Tibial nerve (tissue), 4 donors: ENCODE measurements at places on chromosomes 2 and 18. TPM values are rescaled to one million over a fixed set of nuclear protein-coding genes. Genes with fewer than 3 reads are reported as not detected.

DNA sequence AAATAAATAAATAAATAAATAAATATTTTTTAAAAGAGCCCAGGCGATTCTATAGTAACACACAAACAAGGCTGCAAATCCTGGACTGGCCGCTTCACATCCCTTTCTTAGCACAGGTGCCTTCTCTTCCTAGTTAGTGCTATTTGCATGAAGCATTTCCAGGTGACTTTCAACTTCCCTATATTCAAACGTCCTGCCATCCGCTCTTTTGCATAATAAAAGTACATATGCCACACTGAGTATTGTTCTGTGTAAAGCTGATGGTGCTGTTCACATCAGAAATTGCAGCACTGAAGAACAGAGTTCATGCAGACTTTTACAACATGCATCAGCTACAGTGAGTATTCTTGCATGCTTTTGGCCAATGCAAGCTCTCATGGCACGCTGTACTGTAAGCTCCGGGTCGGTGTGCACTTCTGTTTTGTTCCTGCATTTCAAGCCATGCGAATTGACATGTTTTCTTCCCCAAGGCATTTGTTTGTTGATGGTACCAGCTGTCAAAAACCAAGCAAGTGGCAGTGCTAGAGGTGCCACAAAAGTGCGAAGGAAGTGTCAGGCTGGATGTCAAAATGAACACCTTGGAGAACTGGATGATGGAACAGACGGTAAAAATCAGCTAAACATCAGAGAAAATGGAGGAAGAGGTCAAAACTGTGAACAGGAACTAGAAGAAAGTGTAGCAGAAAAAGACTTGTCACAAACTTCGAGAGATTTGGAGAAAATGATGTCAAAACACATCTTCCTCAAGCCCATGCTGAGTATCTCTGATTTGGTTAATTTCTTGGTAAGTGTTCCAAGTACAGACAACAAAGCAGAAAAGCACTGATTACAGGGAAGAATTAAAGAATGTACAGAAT, 25.5 kb upstream of the CEP68 start:
- no peak for DNase-seq

DNA sequence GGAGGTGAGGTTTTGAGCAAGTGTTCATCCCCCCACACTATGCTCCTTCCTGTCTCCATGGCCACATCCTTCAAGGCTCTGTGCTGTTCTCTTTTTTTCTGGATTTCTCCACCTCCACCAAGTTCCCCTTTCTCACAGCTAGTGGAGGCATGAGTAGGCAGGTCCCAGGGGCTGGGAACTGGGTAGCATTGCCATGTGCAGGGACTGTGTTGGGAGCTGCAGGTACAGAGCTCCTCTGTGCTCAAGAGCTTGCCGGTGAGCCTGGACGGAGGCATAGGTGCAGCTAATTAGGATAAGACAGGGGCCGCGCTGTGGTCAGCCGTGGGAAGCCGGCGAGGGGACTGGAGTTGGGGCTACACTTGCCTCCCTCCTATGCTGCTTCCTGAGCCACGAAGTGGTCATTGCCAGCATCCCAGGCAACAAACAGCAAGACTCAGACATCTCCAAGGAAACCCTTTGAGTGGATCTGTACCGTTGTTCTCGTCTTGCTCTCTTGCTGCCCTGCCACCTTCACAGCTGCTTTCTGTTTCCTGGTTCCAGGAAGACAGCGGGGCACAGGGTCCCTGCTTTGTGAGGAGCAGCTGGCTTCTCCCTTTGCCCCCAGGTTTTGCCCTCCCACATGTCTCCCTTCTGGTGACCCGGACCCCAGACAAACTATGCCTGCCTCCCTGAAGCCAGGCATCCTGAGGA, 36.9 kb downstream of the ATOH8 start:
- no peak for DNase-seq

- no peak for DNase-seq
Measured at GRCh38 chr2:26214759-26215158, 29.7 kb downstream of the HADHA start.

GRCh38 chr2:223470602-223471001, 131.6 kb downstream of the SCG2 start:
- DNase-seq, result no peak

Gene BAZ2B
- 107 TPM for total RNA-seq

Gene BUB1
- 1.8 TPM for total RNA-seq

DNA sequence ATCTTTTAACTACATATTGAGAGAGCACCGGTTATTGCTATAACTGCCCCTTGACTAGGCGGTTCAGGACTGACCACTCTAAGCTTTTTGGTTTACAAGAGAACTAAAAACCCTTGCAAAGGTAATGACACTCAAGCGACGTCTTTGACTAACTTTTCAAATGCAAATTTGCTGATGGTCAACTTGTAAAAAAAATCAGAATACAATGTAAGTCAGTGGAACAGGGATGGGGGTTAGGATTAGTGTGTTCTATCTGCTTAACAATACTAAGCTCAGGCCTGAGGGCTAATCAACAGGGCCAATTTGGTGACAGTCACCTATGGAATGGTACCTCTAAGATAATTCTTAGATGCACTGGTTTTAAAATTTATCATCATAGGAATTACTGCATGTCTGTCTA, 57.1 kb downstream of the ZAP70 start:
- DNase-seq, result no peak

DNA sequence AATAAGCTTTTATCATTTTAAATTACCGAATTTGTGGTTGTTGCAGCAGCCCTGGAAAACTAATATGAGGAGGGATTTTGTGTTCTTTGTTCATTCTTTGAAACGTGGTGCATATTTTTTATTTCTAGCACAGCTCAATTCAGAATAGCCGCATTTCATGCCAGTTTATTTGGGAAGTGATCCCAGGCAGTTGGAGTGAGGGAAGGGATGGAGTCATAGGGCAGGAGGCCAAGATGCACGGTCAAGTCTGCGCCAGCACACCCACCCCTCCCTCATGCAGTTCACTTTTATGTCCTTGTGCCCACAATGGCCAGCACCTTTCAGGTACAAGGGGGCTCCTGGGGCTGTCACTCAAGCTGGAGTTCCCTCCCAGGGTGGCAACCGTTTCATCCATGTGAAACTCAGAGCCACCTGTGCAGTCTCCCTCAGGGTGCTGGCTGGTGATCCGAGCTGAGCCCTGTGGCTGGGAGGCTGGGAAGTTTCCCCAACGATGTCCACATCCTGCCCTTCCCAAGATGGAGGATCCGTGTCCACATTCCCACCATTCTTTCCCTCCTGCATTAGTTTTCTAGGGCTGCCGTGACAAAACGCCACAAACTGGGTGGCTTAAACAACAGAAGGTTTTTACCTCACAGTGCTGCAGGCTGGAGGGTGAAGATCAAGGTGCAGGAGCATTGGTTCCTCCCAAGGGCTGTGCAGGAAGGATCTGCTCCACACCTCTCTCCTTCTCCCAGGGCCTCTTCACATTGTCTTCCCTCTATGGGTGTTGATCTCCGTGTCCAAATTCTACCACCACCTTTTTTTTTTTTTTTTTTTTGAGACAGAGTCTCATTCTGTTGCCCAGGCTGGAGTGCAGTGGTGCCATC, 68.5 kb upstream of the ITGA6 start:
- no peak for DNase-seq

- DNase-seq, result no peak
Measured at GRCh38 chr2:206054952-206055351, 31.0 kb downstream of the INO80D start.

DNA sequence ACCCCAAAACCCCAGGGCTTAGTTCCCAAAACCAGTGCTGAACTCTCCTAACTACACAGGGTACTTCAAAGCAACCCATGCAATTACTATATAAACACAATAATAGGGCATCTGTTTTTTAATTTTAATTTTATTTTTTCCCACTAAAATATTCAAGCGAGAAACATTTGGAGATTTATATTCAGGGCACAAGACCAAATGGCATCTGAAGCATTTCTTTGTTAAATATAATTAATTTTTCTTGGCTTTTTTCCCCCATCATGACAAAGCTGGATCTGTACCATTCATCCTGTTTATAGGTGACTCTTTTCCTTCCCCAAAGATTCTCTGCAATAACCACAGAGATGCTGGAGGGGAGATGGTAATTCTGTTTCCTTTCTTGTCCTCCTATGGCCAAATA, 18.1 kb upstream of the HDAC4 start:
- no peak for DNase-seq

Gene MYO1B
- 44.4 TPM for total RNA-seq

DNA sequence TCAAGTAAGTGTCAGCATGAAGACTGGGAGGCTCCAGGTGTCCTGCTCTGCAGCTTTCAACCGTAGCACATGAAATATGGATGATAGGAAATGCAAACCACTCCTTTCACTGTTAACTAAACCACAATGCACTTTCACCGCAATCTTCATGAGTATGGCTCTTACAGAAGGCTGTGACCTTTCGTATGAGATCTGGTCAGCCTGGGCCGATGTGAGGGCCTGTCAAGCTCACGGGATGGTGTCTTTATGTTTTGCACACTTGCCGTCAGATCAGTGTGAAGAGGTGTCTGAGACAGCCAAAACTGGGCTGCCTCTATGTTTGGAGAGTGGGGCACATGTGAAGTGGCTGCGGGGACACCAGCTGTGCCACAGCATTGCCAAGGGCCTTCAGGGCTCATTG, 62.8 kb upstream of the AFF3 start:
- DNase-seq, result no peak

DNA sequence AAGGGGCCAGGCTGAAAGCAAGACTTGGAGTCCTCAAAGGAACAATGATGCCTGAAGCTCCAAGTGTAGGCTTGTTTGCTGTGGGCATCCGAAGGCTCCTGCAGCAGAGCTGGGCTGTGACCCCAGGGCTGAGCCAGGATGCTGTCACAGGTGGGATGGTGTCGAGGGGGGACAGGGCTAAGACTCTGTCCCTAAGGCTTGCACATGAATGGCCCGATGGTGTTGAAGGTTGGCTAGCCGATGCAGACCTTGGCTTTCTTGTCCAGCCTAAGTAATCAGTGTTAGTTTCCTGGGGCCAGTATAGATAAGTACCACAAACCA, 251.0 kb downstream of the NDUFA10 start:
- DNase-seq, result no peak

Gene HRH4
- total RNA-seq, result not detected

GRCh38 chr2:118622913-118623312, 224.5 kb downstream of the EN1 start:
- DNase-seq, result no peak

DNA sequence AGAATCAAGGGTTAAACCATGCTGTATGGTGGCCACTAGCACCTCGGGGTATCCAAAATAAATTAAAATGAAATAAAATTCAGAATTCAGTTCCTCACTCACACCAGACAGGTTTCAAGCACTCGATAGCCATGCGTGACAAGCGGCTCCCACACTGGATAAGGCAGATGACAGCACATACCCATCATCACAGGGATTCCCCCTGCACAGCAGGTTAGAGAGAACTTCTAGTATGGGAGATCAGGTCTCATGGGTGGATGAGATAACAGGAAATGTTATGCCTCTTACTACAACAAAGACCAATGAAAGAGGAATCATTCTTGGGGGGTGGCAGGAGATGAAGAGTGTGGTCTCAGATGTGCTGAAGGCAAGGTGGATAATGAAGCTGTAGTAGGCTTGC, 121.9 kb upstream of the ACAA2 start:
- no peak for DNase-seq

DNA sequence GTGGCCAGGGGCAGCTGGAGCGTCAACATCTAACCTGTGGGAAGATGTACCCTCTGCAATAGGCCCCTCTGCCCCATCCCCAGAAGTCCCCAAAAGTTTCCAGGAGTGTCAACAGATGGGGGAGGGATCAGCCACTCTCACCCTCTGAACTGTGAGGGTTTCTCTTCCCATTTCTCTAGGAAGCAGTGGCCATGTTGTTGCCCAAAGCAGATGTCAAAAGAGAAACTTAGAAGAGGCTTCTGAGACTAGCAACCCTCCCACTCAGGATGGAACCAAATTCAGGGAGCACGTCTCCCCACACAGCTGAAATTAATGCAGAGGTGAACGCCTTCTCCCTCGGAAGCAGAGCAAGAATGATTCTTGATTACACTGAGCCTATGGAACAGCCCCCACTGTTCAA, 70.3 kb downstream of the ARL4C start:
- no peak for DNase-seq

Gene SYT4
- total RNA-seq, result not detected

DNA sequence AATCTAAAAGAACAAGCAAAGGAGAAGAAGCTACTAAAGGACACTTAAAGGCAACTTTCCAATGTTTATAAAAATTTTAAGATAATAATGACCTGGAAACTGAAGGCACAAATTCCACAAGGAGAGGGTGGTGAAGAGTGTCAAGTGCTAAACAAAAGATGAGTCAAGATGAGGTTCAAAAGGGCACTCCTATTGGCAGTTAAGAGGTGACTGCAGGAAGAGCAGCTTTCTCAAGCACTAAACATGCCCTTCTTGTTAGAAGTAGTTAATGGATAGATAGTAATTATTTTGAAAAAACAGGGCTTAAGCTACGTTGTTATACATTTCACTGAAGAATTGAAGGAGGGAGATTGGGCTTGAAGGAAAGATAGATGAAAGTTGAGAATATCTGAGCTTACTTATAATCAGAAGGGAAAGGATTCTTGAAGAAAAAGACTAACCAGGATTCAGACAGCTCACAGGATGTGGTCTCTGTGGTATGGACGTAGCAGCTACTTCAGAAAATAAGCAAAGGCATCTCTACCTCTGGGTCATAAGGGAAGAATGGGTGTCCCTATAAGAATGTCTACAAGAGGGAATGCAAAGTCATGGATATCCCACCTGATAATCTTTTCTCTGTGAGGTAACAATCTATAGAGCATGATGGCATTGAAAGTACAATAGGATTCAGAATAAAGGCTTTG, 454.7 kb upstream of the SLC39A10 start:
- no peak for DNase-seq

DNA sequence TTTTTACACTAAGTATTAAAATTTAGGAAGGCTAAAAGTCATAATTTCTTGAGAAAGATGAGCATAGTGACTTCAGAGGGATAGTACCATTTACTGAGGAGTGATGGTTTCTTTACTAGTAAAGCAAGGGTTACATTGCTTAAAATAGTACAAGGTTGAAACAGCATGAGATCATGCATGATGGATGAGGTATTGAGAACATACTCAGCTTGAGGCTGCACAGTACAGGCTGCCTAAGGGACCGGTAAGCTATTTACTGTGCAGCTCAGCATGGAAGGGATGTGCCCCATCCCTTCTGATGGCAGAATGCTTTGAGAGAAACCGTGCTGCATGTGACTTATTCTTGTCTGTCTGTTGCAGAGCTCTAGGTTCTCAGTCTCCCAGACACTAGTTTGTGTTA, 122.1 kb downstream of the EML6 start:
- DNase-seq, result no peak

DNA sequence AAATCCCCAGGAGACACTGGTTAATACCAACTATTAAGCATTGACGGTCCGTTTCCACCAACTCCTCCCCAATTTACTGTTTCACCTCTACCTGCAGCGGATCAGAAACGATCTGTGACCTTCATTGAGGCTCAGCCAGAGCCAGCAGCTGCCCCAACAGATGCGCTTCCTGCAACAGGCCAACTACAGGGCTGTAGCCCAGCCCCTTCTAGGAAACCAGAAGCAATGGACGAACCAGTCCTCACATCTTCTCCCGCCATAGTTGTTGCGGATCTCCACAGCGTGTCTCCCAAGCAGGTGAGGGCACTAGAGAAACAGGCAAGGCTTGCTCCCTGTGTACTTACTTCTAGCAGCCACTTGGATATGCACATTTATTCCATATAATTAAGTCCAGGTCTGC, 8.5 kb upstream of the RPE start:
- no peak for DNase-seq

Gene FAM110C
- 0.66 TPM for total RNA-seq
